ENCODE measurements at places on chromosomes 6 and 20. TPM values are rescaled to one million over a fixed set of nuclear protein-coding genes. Genes with fewer than 3 reads are reported as not detected.

KIF6 gene
- total RNA-seq, result 0.78 TPM

BTNL2 gene
- total RNA-seq, result not detected

XKR7 gene
- not detected for total RNA-seq

SPATS1 gene
- not detected for total RNA-seq

SPDEF gene
- total RNA-seq, result not detected

PRL gene
- total RNA-seq, result 0.11 TPM

SNAP25 gene
- not detected for total RNA-seq

PTGIS gene
- total RNA-seq, result 42.8 TPM

DNPH1 gene
- total RNA-seq, result 37.6 TPM

EFCAB8 gene
- 0.22 TPM for total RNA-seq

KCNK5 gene
- total RNA-seq, result 0.76 TPM

DACT2 gene
- 3.3 TPM for total RNA-seq

ZBTB46 gene
- 4.4 TPM for total RNA-seq

RSPH9 gene
- 0.86 TPM for total RNA-seq

MYCT1 gene
- 0.13 TPM for total RNA-seq

ZNF311 gene
- 2.1 TPM for total RNA-seq
